ENCODE measurements at places on chromosomes 2 and 18. TPM values are rescaled to one million over a fixed set of nuclear protein-coding genes. Genes with fewer than 3 reads are reported as not detected.

IL36RN gene
- not detected for total RNA-seq

ANKRD62 gene
- total RNA-seq, result not detected

KCNG2 gene
- not detected for total RNA-seq

AQP4 gene
- 0.39 TPM for total RNA-seq

GAL3ST2 gene
- total RNA-seq, result not detected

PKDCC gene
- total RNA-seq, result 17.2 TPM

OR6B2 gene
- total RNA-seq, result not detected

CHN1 gene
- total RNA-seq, result 14.5 TPM

CNPPD1 gene
- 10.8 TPM for total RNA-seq

CD28 gene
- not detected for total RNA-seq

MIB1 gene
- total RNA-seq, result 35.8 TPM

GRCh38 chr2:11631462-11631861 lies 38.5 kb downstream of the NTSR2 start:
- no peak for DNase-seq

GRCh38 chr2:11527001-11527400 lies 6.8 kb upstream of the GREB1 start:
- no peak for DNase-seq

DNA sequence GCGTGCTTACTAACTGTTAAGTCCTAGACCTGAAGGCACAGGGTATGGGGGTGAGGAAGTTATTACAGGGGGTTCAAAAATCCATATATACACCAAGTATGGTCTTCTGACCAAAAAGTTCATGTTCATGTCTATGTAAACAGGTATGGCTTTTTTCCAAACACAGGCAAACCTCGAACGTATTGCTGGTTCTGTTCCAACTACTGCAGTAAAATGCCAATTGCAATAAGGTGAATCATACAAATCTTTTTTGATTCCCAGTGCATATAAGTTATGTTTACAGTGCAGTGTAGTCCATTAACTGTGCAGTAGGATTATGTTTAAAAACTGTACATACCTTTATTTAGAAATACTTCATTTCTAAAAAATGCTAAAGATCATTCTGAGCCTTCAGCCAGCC lies 245.3 kb upstream of the LRRTM1 start:
- DNase-seq, result no peak

DNA sequence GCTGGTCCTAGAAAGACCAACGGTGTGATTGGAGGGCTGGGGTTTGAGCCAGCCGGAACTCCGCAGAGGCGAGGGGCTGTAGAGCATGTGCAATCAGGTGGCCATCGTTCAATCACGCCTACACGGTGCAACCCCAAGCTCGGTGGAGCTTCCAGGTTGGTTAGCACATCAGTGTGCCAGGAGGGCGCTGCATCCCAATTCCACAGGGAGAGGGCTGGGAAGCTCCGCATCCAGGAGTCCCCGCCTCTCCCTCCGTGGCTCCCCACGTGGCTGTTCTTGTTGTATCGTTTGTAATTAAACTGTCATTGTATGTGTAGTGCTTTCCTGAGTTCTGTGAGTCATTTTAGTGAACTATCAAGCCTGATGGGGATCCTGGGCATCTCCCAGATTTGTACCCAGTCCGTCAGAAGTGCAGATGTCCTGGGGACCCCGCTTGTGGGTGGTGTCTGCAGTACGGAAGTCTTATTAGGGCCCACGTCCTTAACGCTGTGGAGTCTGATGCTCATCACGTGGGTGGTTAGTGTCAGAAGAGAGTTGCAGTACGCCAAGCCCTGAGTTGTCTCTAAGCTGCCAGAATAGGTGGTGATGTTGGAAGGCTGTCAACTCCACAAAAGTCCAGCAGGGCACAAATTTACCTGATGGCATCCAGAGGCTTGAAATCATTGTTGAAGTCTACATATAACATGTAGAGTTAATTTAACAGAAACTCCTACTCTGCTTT lies 20.6 kb upstream of the AMMECR1L start:
- DNase-seq, result no peak

GRCh38 chr2:45237850-45238542 lies 228.7 kb upstream of the SIX2 start:
- DNase-seq, result peak; percentile 91

GRCh38 chr2:175743011-175743410 lies 259.1 kb downstream of the LNPK start:
- no peak for DNase-seq

GRCh38 chr2:20638646-20639430 lies 12.1 kb downstream of the HS1BP3 start:
- DNase-seq, result no peak

- DNase-seq, result no peak
These were observed 150.9 kb upstream of the REV1 start for GRCh38 chr2:99640635-99641151.

DNA sequence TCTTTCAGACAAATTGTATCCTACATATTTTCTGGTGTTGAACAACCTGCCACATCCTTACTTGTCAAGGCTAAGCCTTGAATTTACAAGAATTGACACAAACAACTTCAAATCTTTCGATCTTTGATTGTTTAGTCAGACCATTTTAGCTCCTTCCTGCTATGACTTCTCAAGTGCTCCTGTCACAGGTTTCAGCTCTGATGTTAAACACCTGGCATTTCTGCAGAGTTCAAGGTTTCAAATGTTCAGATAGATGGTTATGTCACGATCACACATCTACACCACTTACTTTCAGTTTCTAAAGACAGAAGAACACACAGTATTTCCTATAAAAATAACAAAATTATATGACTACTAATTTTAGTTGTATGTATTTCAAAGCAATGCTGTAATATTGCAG lies 84.0 kb downstream of the RND3 start:
- DNase-seq, result no peak

DNA sequence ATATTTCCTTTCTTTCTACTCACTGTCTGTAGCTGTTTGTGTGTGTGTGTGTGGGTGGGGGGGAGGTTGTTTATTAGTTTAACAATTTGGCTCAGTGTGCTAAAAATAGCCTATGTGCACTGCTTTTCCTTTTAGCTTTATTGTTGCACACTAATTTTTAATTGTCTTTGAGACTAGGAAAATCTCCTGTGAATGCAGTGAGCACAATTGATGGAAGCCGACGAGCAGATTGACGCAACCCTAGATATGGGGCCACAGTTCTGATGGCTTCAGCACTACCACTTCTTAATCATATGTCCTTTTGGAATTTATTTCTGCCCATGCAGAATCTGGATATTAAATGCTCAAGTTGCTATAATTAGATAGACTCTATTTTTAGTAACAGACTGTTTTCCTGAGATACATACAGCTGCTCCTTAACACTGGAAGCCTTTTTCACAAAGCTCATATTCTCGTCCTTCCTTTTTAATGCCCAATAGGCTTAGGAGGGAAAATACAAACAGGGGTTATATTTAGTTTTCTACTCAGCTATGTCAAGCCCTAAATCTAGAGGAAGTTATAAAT lies 109.1 kb downstream of the IRS1 start:
- DNase-seq, result no peak

DNA sequence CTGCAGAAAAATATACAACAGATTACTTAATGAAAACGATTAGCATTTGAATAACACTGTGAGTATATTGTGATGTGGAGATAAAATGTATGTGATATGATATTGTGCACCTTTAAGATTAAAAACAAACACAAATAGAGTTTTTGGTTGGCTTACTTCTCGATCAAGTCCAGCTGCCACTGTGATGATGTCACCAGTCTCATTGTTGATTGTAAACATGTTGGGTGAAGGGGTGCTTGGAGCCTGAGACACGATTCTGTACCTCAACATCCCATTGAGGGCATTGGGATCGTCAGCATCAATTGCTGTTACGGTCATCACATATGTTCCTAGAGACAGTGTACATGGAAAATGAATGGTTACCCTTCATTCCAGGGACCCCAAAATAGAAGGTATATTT lies 174.1 kb downstream of the CDH2 start:
- DNase-seq, result no peak

GRCh38 chr18:63257453-63257852 lies 62.1 kb downstream of the BCL2 start:
- no peak for DNase-seq

DNA sequence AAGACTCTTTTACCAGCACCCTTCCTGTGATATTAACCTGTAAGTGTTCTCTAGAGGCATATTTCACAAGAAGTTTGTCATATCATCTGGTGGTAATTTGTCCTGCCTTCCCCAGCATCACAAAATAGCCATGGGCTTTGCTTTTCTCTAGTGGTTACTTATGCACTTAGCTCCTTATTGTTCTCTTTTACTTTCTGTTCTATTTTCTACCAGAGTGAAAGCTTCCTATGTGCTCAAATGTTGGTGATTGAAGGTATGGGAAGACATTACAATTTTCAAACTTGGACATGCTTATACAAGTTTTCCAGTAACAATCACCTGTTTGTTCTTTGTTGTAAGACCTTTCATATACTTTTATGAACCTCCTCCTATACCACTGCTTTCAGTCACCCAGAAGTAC lies 87.0 kb upstream of the KCNH7 start:
- DNase-seq, result no peak

- DNase-seq, result no peak
These were observed 5.5 kb downstream of the RPE start for GRCh38 chr2:210007895-210008294.

GRCh38 chr18:8561123-8561910 lies 47.9 kb upstream of the RAB12 start:
- DNase-seq, result no peak

DNA sequence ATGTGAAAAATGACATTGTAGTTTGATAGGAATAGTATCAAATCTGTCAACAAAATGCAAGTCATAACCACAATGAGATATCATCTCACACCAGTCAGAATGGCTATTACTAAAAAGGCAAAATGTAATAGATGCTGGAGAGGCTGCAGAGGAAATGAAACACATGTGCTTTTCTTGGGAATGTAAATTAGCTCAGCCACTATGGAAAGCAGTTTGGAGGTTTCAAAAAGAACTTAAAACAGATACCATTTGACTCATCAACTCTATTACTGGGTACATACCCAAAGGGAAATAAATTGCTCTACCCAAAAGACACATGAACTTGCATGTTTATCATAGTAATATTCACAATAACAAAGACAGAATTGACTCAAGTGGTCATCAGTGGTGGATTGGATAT lies 572.6 kb downstream of the TRIB2 start:
- no peak for DNase-seq

GRCh38 chr2:217610401-217610814 lies 392.4 kb downstream of the TNS1 start:
- no peak for DNase-seq

DNA sequence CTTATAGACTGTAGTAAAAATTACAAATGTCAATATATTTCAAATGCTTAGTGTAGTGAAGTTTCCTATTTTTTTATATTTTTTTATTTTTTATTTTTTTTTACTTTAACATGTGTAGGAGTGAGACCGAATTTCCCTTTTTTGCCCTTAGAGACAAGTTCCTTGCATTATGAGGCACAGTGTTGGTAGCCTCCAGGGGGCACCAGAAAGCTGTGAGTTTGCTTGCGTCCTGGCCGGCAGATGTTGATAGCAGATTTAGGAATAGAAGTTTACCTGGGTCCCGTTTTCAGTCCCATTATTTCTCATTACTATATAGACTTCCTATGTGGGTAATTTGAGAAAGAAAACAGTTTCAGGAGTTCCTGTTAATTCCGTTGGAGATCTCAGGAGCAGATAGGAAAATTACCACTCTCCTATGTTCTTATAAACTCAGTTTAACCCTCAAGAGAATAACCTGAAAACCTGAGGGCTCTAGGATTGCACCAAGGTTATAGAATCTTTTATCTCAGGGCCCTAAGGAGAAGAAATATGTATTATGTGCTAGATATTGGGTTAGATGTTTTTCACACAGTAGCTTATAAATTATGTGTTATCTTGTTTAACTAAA lies 157.5 kb upstream of the SESTD1 start:
- peak; percentile 47 for DNase-seq

DNA sequence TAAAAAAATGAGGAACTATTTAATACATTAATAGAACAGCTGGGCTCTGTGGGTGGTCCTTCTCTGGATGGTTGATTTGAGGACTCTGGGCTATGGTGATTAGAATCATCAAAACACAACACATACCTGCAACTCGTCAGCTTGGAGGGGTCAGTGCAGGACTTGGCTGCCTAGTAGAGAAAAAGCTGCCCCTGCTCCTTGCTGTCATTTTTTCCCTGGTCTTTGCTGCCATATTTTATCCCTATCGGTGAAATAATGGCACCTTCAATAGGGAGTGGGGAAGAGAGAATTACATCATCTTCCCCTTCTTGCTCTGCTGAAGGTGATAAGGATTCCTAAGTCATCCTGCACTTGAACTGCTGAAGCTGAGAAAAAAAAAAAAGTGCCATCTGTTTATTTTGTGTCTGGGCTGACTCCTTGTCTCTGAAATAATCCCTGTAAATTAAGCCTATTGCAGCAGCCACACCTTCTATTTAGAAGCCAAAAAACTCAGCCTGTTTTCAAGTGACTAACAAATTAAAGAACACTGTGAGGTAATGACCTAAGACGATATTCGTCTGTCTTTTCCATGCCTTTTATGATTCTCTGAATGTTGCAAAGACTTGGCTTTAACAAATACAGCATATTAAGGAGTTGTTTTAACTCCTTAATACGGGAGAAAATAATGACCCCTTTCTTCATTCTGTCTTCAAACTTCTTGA lies 89.3 kb downstream of the ACVR1 start:
- no peak for DNase-seq

DNA sequence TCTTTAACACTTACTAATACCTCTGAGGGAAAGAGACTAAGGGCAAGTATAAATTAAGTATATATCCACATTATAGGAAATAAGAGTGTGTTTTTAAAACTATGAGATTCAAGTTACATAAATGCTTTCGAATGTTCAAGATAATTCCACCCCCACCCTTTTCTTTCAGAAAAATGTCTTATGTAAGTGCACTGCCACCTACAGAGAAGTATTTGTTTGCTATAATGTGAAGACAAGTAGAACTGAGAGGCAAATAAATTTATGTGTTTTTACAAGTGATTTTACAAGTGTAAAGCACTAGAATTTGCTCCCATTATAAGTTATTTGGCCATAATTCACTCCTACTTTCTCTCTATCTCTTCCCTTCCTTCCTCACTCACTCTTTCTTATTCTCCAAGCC lies 99.9 kb upstream of the CRACDL start:
- no peak for DNase-seq
